NCI-H1436 treated with DMSO at 0.1 percent for 48 hours (cell line): ENCODE measurements at places on chromosomes 13 and 19.

- DNase-seq: no peak
Measured at GRCh38 chr13:45034342-45034741, 45.0 kb downstream of the GPALPP1 start.

DNA sequence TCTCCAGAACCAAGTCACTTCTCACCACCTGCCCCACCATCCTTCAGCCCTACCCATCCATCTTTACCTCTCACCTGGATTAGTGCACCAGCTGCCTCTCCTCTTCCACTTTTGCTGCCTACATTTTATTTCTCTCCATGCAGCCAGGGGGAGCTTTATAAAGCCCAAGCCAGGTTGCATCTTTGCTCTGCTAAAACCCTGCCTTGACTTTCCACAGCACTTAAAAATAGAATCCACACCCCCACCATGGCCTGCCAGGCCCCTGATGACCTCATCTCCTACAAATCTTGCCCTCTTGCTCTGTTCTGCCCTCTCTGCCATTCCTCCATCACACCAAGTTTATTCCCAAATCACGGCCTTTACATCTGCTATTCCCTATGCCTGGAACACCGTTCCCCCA lies 1.8 kb downstream of the HOOK2 start:
- DNase-seq: no peak

DNA sequence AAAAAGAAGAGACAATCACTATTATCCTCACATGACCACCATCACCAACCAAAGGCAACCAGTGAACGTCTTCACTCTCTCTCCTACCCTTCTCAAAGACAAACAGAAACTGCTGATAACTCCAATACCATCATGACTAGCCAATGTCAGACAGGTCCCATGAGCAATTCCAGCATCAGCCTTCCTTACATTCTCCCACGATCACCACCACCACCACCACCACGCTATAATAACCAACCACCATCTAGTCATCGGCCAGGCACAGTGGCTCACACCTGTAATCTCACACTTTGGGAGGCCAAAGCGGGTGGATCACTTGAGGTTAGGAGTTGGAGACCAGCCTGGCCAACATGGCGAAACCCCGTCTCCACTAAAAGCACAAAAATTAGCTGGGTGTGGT lies 3.9 kb downstream of the MYO1F start:
- no peak for DNase-seq

DNA sequence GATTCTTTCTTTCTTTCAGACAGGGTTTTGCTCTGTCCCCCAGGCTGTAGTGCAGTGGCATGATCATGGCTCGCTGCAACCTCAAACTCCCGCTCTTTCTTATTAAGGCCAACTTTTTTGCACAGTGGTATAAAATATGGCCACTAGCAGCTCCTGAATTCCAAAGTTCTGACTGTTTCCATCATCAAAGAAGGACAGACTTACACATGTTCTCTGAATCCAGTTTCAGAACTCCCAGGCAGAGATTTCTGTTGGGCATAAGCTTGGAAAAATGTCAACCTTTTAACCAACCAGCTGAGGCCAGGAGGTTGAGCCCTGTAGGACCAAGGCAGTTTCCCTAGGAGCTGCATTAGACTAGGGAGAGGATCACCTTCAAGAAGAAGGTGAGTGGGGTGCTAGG lies 184.1 kb downstream of the HS6ST3 start:
- DNase-seq: no peak

DNA sequence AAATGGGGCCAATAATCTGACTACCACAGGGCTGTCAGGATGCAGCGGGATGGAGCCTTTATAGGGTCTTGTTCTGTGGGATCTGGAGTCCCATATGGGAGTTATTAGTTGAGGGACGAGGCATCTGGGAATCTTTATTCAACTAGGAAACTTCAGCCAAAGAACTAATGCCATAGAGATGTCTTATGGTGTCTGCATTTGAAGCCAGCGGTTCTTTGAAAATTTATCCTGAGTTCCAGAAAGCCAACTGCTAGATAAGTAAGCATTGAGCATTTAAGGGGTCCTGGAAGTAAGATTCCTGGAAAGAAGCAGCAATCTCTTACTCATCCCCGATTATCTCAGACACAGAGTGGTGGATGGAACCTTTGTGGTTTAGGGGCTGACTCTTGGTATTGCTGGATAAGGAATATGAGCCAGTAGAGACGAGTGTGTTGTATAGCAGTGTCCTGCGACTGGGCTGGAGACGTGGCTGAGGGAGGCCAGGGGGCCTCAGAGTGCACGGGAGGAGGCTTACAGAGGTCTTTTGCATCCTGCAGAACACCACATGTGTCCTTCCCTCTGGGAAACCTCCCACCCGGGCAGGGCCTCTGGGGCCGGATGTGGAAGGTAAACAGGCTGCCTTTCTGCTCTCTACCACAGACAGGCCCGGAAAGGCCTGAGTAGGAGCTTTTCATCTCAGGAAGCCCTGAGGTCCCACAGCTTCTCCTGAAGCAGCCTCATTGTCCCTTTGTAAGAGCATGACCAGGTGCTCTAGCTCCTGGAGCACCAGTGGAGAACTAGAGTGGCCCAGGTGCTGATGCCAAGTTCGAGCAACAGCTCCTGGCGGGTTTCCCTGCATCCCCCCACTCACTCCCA lies 28.8 kb downstream of the ACTN4 start:
- DNase-seq: no peak

GRCh38 chr13:98267080-98267912 lies 90.2 kb upstream of the RNF113B start:
- DNase-seq: no peak
